A549 treated with Mapracorat at 1 μM for 4 hours (cell line): ENCODE measurements at places on chromosomes 3 and 15. TPM values are rescaled to one million over a fixed set of nuclear protein-coding genes. Genes with fewer than 3 reads are reported as not detected.

Gene FRMD5
- total RNA-seq: 2.2 to 3.2 TPM (median 2.8 TPM) in 5 replicates

Gene SNX22
- 0.53 to 0.97 TPM (median 0.81 TPM) in 5 replicates for total RNA-seq

Gene CYP1A2
- total RNA-seq: not detected in 5 replicates

Gene CATSPER2
- 0.39 to 1.3 TPM (median 0.48 TPM) in 5 replicates for total RNA-seq

Gene PP2D1
- total RNA-seq: not detected in 5 replicates

Gene ILDR1
- not detected in 5 replicates for total RNA-seq

Gene SLC22A13
- not detected in 5 replicates for total RNA-seq

Gene IP6K1
- total RNA-seq: 19.0 to 22.9 TPM (median 21.8 TPM) in 5 replicates

Gene SNTN
- total RNA-seq: not detected in 5 replicates

Gene NR2E3
- 0.08 to 0.31 TPM (median 0.25 TPM) in 5 replicates for total RNA-seq

Gene ECE2
- not detected in 5 replicates for total RNA-seq

Gene ZNF662
- total RNA-seq: not detected in 5 replicates

Gene JMJD7
- total RNA-seq: 2.5 to 3.7 TPM (median 2.8 TPM) in 5 replicates

Gene FBXW12
- total RNA-seq: not detected in 5 replicates

Gene FETUB
- total RNA-seq: 0.10 to 0.35 TPM (median 0.23 TPM) in 5 replicates

Gene SIN3A
- 24.8 to 32.2 TPM (median 28.8 TPM) in 5 replicates for total RNA-seq

Gene PIGBOS1
- total RNA-seq: 23.8 to 35.1 TPM (median 27.0 TPM) in 5 replicates

Gene MOBP
- total RNA-seq: 0.04 to 0.16 TPM (median 0.07 TPM) in 5 replicates

Gene SKOR1
- 0.04 to 0.07 TPM (median 0.05 TPM) in 3 of 5 replicates, not detected in the others for total RNA-seq

Gene BCHE
- total RNA-seq: 0.52 to 1.1 TPM (median 0.86 TPM) in 5 replicates

Gene NPAP1
- not detected in 5 replicates for total RNA-seq

Gene DUOX1
- not detected in 5 replicates for total RNA-seq

Gene SLC2A2
- total RNA-seq: not detected in 5 replicates

Gene CSTA
- total RNA-seq: 0.93 to 1.4 TPM (median 1.1 TPM) in 5 replicates
